ENCODE measurements at places on chromosomes 3 and 15.

DNA sequence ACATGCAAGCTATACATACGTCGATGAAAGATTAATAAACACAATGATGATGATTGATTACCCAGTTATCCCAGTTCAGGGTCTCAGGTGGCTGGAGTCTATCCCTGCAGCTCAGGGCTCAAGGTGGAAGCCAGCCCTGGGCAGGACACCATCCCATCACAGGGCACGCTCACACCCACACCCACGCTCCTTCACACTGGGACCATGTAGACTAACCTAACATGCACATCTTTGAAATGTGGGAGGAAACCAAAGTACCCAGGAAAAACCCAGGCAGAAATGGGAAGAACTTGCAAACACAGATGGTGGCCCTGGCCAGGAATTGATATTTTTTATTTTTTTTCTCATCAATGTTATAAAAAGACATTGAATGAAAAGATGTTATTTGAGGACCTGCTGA, 151.4 kb upstream of the MCTP2 start:
- no peak for DNase-seq

DNA sequence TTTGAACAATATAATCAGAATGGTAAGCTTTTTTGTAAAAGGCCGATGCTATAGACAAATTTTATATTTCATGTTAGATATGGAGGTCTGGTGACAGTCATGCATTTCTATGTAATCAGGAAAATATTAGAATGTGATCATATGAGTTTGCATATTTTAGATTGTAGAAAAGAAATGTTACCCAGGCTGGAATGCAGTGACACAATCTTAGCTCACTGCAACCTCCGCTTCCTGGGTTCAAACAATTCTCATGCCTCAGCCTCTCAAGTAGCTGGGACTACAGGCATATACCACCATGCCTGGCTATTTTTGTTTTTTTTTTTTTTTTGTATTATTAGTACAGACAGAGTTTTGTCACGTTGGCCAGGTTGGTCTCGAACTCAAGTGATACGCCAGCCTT, 152.0 kb downstream of the LMLN start:
- no peak for DNase-seq

DNA sequence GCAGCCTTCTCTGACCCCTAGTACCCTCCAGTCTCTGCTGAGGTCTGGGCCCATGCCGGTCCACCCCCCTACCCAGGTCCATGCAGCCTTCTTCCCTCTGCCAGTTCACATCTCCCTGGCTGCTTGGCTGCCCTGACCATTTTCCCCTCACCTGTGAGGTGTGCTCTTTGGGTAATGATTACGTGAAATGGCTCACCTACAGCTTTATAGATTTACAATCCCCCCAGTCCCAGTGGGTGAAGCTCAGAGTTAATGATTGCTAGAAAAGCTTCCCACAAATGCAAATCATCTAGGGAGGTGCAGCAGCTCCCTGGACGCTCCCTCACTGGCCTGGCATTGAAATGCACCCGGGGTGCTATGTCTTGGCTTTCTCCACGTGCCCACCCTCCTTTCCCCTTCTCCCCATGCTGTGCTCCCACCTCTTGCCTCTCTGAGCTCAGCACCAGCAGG, 18.7 kb downstream of the PAQR5 start:
- DNase-seq, result no peak

GRCh38 chr15:24862726-24863521, 91.9 kb upstream of the SNRPN start:
- no peak for DNase-seq

DNA sequence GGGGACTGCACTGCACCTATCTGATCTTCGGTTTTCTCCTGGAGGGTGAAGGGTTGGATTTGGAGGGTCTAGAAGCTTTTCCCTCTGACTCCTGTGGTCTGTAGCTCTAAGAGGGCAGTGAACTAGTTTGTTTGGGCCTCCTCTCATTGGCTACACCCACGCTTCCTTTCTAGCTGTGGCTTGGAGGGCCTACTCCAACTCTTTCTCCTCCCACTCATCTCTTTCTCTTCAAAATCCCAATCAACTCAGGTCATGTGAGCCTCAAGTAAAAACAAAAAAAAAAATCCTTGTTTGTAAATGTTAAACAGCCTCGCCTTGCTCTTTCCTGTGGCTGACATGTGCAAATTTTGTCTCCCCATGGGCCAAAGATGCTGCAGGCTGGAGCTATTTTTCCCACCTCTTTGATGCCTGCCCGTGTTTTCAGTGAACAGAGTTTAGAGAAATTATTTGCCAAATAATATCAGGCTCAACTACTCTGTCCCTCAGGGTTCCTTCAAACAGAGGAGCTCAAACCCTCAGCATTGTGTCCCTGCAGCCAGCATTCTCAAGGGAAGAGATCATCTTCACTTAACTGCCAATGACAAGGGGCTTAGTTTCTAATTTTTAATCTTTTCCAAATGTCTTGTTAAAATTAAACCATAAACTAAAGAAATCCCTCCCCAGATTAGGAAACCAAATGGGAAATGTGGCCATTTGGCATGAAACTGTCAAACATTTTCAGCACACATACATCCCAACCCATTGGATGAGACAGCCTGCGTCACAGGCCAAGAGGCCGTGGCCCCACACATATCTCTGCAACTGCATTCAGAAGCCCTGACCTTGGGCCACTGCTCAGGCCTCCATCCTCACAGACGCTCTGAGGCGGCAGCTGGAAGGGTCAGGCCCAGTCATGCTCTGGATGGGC, 114.8 kb upstream of the THBS1 start:
- no peak for DNase-seq

DNA sequence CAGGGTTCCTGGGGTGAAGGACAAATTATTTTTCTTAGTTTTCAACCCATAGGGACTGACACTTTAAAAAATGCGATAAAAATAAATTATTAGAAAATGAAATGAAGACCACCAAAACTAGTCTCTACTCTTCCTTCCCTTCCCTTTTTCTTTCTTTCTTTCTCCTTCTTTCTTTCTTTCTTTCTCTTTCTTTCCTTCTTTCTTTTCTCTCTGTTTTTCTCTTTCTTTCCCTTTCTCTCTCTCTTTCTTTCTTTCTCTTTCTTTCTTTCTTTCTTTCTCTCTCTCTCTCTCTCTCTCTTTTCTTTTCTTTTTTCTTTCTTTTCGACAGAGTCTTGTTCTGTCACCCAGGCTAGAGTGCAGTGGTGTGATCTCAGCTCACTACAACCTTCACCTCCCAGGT, 99.3 kb upstream of the TNFAIP8L3 start:
- no peak for DNase-seq

DNA sequence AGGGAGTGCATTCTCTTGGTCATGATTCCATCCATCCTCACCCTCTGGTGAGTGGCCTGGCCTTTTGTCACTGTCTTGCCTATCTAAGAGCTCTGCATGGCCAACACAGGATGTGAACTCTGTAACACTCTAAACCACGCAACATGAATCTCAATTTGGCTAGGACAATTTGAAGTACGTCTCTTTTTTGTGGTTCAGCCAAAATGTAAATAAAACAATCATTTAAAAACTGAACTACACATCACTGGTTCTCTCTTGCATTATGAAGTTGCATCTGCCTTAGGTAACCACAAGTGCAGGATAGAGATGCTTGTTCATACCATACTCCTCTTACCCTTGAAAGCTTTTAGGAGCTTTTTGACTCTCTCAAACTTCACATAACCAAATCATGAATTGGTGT, 27.3 kb downstream of the CCR3 start:
- no peak for DNase-seq

- no peak for DNase-seq
Observed at GRCh38 chr15:59885832-59886231, 118.3 kb upstream of the FOXB1 start.

DNA sequence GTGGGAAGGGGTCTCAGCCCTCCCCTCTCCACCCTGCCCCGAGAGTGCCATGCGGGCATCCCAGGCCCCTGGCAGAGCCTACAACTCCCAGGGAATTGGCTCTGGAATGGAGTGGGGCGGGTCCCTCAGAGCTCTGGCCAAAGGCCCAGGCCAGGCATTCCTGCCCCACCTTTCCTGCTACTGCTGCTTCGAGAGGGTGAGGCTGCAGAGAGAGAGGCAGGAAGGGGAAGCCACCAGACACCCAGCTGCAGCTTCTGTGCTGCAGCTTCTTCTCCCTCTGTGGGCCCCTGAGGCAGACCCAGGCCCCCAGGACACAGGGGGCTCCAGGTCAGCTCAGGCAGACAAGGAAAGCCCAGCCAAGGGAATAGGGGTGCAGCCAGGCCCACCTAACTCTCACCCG, 2.7 kb downstream of the ALS2CL start:
- DNase-seq, result no peak

- no peak for DNase-seq
Observed at GRCh38 chr3:36762918-36763849, 1.2 kb downstream of the DCLK3 start.

DNA sequence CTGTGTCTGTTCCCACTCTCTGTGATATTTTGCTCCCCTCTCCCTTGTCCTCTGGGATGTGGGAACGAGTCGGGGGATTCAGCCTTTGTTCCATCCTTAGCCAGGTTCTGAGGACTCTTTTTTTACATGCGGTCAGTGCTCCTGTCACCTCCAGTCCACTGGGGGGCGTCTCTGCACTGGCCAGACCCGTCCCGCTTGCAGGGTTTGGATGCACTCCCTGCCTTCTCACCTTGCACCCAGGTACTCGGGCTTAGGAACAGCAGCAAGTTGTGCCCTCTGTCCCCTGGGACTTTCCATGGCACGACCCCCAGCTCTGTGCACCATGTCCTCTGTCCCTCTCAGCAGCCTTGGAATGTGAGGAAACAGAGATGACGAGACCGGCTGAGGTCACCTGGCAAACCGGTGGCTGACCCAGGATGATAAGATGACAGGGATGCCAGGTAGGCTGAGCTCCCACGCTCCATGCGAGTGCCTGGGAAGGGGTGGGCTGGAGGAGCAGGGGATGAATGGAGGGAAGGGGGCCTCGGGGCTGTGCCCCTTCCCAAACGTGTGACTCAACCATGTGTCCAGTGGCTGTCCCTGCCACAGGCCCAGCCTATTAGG, 27.3 kb upstream of the FGD5 start:
- DNase-seq, result peak; percentile 41

GRCh38 chr3:100230710-100231109, 30.1 kb upstream of the TBC1D23 start:
- no peak for DNase-seq

GRCh38 chr3:18680758-18681157, 255.6 kb upstream of the SATB1 start:
- no peak for DNase-seq

DNA sequence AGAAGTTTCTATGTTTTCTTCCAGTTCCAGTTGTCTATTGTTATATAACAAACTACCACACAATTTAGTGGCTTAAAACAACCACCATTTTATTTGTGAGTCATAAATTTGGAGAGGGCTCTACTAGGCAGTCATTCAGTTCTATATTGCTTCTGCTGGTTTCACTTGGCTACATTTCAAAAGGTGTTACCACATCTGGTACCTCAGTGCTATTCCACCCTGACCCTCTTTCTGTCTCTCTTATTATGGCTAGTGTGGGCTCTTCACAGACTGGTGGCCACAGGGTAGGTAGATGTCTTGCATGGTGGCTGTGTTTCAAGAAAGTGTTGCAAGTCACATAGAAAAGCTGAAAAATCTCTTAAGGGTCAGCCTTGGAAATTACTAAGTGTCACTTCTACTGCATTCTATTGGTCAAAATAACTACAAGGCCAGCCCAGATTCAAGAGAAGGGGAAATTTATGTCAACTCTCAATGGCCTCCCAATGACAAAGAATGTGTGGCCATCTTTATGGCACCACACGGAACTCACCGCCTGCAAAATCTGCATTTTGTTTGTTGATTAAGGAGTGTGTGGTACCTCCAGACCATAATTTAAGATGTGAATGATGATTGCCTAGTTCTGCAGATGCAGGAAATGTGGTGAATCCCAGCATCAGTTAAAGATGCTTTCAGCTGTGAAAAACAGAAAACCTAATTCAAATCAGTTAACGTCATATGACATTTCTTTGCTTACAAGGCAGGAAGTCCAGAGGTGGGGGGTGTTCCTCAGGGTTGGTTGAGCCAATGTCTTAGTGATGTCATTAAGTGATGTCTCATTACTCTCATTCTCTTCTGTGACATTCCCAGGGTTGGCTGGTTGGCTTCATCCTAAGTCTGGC, 105.8 kb upstream of the RASGRP1 start:
- DNase-seq, result peak; percentile 39

DNA sequence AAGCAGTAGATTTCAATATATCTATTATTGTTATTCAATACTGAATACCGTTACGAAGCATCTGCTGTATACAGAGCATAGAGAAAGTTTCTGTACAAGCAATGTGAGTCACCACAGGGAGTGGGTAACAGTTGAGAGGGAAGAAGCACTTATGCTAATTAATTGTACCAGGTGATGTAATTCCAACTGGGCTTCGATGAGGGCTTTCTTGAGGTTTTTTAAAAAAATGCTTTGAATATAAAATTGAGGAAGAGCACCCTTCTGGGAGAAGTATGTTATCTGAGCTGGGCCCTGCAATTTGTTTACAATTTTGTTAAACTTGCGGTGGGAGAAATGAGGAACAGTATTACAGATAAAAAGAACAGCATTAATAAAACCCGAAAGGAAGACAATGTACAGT, 197.9 kb downstream of the TPRG1 start:
- no peak for DNase-seq

DNA sequence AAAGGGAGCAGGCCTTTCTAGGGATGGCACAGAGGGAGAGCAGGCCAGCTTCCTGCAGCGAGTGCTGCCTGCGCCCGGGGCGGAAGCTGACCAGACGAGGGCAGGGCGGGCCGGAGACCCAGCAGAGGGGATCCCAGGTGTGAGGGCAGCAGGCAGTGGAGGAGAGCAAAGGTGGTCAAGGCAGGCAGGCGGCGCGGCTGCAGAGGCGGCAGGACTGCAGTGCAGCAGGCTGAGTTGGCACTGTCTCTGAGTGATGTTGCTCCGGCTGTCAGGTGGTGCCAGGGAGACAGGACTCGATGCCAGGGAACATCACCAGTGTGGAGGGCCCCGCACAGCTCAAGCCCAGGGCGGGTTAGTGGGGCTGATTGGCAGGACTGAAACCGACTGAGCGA, 22.3 kb upstream of the PLXNA1 start:
- no peak for DNase-seq

- DNase-seq, result peak; percentile 75
Observed at GRCh38 chr3:13461169-13462124, 18.7 kb upstream of the HDAC11 start.

GRCh38 chr3:171821778-171822358, 11.6 kb upstream of the PLD1 start:
- DNase-seq, result no peak

GRCh38 chr15:53590380-53590779, 169.1 kb downstream of the WDR72 start:
- no peak for DNase-seq

DNA sequence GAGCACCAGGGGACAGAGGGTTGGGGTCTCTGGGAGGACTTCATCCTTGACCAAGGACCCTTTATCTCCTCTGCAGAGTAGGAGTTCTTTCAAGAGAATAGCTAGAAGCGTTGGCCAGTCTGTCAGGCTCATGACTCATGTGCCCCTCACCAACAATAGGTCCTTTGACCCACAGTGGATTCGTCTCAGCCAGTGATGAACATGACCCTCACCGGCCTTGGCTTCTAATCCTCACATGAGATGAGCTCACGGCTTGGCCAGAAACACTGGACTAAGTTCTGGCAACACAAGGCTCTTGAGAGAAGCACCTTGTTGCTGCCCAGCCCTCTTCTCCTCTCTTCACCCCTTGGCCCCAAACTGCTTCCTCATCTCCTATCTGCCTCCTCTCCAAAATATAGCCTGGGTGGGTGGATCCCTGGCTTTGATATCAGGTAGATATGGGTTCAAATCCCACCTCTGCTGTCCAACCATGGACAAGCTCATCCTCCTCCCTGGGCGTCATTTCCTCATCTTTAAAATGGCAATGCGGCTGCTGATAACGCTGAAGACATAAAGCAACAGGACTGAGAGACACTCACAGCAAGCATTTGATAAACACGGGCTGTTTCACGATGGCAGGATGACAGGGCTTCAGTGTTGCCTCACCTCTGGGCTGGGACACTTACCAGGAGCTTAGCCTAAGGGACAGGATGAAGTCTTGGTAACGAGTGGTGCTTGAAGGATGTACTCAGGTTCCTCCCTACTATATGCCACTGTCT, 446.7 kb upstream of the PROK2 start:
- no peak for DNase-seq

All from activated T-cell treated with anti-CD3 and anti-CD28 coated beads for 48 hours (primary cell).